Activated CD8-positive, alpha-beta memory T cell treated with anti-CD3 and anti-CD28 coated beads for 1 hour (primary cell): ENCODE measurements at places on chromosomes 2 and 18.

DNA sequence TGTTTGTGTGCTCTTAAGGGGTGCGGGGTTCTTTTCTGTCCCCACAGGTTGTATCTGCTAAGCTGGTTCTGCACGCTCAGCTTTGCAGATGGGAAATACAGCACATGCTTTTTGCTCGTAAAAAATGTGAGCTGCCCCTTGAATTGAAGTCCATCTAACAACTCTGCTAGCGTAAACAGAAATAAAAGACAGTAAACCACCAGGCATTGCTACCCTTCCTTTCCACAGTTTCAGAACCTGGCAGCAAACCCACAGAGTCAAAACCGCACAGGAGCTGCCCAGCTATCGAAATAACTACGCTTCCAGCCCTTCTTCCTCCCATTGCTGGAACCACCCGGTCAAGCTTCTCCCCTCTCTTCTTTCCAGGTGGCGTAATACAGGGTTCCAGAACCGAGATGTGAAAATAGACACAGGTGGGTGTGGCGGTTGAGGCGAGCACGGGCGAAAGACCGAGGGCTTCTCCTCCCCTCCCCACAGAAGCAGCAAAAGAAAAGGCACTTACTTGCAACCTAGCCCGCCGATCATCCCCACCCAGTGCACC lies 479 bp downstream of the SCN9A start:
- no peak for DNase-seq

DNA sequence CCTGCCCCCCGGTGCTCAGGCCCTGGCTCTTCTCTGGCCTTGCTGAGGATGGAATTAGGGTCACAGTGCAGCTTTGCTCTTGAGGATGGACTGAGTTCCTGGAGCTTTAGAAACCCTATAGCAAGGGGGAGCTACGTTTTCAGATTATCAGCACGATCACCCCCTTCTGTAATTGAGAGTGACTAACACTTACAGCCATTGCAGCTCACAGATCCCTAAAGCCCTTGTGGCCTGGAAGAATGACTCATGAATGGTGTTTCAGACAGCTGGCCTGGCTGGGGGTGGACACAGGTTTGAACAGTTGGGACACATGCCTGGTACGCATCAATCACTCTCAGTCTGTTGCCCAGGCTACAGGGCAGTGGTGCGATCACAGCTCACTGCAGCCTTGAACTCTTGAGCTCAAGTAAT lies 79.7 kb upstream of the IGFBP5 start:
- DNase-seq: no peak

DNA sequence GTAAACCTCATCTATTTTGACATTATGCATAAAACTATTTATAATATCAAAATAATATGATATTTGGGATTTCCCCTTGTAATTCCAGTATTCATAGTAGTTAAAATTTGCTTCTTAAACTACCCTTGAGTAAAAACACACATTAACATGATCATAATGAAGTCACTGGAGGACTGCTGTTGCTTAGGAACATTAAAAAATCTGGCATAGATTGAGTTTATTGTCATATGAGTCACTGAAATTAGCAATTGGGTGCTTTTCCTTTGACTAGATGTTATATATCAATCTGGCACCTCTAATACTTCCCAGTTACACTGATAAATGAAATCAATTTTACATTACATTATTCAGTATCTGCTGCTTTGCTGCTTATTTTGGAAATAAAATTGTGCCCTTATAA lies 57.0 kb upstream of the ZC3H15 start:
- DNase-seq: no peak

- DNase-seq: no peak
Observed at GRCh38 chr2:182904844-182905243, 38.4 kb upstream of the FRZB start.

DNA sequence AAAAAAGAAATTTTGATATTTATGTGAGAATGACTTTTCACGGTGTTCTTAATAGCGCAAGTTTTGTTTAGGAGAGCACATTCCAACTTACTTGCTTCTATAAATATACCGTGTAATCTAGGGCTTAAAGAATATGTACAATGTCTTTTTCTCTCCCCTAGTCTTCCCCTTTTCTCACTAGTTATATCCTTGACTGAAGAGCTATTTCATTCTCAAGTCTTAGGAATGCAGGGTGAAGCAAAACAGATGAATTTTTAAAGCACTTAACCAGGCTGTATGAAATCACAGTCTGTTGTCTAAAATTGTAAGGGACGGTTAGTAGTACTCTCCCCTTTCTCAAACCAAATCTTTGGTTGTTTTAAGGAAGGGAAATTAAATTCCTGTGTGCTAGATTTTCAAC lies 29.6 kb upstream of the SLC30A6 start:
- DNase-seq: no peak

- DNase-seq: no peak
Observed at GRCh38 chr2:46198164-46198883, 98.9 kb upstream of the EPAS1 start.

DNA sequence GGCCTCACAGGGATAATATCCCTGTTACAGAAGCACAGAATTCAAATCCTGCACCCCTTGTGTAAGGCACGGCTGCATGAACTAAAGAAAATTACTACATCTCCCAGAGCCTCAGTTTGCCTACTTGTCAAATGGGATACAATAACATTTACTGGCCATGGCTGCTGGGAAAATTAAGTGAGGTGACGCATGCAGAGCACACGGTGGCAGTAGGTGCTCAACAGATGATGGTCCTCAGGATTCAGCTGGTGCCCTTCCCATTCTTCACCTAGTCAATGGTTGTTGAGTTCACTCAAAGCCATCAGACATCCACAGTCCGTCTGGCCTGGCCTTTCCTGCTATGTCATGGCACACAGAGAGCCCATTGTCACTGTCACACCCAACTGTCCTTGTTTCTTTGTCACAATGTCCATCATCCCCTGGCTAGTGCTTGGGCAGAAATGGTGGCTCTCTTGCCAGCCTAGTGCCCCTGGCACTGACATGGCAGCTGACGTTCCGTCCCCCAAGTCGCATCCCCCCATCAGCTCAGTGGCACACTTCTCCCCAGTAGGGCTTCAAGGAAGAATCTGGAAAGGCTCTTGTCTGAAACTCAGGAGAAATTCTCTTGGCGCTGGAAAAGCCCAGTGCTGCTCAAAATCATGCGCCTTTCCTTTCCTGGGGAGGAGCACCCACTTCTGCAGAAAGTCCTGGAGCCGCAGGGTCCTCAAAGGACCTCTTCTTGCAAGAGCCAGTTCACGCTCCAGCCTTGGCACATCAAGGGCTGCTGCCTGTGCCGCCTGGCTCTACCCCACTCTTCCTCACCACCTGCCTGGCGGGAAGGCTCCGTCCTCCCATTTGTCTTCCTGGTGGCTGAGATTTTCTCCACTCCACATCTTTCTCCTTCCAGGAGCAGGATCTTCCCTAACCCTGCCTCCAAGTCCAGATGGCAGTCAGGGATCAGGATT lies 55.9 kb upstream of the SLC66A3 start:
- no peak for DNase-seq

DNA sequence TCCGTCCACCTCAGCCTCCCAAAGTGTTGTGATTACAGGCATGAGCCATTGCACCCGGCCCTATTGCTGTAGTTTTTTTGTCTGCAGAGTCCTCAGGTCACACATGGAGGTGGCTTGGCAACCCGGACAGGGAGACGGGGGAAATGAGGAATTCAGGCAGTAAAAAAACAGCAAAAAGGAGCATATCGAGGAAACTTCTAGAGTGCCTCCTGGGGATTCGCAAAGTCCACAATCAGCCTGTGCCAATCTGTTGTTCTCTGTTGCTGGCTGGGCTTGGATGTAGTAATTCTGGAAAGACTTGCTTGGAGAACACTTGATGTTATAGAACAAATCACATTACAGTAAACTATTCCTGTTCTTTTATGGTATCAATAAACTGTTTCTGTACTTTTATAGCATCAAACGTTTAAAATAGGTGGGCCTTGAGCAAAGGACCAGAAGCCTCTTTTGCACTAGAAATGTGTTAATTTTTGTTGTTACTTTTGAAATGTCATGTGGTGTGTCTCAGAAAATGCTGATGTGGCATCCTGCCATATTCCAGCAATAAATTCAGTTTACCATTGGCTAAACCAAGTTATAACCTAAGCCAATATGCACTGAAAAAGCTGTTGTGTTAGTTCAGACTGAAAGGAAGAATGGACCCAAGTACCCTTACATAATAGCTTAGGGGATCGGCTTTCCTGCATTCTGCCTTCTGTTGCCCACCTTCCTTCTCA lies 14.4 kb downstream of the ELAC1 start:
- no peak for DNase-seq

DNA sequence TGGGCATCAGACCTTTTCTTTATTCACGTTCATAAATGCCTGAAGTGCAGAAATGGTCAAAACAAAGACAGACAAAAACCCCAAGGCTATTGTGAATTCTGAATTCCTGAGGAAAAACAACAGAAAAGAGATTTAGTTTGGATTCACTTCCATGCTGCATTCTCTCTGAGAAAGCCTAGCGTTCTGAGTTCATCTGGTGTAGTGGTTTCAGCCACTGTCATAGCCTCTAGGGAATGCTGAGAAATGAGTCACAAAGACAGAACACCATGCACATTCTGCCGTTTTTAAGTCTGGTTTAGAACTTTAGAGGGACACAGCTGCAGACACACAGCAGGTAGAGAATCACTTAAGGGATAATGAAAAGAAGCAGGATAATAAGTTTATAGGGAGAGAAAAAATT lies 93.8 kb downstream of the LRP1B start:
- no peak for DNase-seq

GRCh38 chr2:237452861-237453260 lies 34.2 kb upstream of the MLPH start:
- no peak for DNase-seq

GRCh38 chr18:35371412-35372195 lies 5.5 kb downstream of the ZNF396 start:
- DNase-seq: no peak

- DNase-seq: no peak
Observed at GRCh38 chr2:100983684-100984310, 18.3 kb upstream of the RPL31 start.

GRCh38 chr18:32373505-32373904 lies 97.2 kb downstream of the GAREM1 start:
- DNase-seq: no peak

- DNase-seq: no peak
Observed at GRCh38 chr2:128867936-128868636, 549.4 kb upstream of the HS6ST1 start.

GRCh38 chr2:11753452-11753885 lies 7.0 kb downstream of the LPIN1 start:
- no peak for DNase-seq

GRCh38 chr2:24245986-24246776 lies 71.3 kb downstream of the FAM228A start:
- DNase-seq: no peak

GRCh38 chr2:132446444-132446843 lies 29.8 kb downstream of the GPR39 start:
- no peak for DNase-seq

- DNase-seq: no peak
Observed at GRCh38 chr2:182754231-182754630, 38.2 kb downstream of the DNAJC10 start.

DNA sequence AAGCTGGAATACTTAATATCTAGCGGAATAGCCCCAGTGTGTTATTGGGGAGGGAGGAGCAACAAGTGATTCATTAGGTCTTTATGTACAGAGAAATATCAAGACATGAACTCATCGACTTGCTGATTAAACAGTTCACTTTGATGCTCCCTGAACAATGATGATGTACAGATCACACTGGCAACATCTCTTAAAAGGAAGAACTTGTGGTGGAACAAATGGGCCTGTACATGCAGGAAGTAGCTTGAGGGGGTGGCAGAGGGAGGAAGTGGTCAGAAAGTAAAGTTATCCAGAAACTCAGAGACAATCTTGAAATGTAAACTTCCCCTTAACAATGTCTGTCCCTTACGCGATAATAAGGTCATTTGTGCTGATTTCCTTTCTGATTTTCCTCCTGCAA lies 90.5 kb downstream of the NXPH2 start:
- DNase-seq: no peak

DNA sequence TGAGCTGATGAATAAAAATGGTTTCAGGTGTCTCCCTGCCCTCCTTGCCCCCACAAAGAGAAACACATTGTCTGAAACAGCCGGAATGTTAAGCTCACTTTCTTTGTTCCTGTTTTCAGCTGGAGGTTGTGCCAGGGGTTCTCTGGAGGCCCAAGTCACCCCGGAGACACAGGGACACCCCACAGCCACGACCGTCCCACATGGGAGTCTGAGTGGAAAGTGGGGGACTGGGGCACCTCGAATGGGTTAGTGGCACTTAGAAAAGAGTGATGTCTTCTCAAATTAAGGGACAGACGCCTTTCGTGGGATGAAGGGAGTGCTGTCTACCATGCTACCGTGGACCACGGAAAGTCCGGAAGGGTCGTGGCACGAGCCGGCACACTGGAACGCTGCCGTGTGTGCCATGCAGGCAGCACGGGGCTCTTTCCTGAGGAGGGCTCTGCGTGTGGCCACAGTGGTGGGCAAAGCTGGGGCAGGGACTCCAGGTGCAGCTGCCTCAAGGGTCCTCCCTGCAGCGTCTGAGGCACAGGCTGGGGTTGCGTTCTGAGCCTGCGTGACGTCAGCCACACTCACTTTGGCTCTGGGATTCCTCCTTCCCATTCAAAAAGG lies 39.4 kb upstream of the CTDP1 start:
- no peak for DNase-seq

- no peak for DNase-seq
Observed at GRCh38 chr2:141565597-141565996, 565.2 kb downstream of the LRP1B start.

- DNase-seq: no peak
Observed at GRCh38 chr2:241988146-241988545, 118.6 kb downstream of the RTP5 start.

DNA sequence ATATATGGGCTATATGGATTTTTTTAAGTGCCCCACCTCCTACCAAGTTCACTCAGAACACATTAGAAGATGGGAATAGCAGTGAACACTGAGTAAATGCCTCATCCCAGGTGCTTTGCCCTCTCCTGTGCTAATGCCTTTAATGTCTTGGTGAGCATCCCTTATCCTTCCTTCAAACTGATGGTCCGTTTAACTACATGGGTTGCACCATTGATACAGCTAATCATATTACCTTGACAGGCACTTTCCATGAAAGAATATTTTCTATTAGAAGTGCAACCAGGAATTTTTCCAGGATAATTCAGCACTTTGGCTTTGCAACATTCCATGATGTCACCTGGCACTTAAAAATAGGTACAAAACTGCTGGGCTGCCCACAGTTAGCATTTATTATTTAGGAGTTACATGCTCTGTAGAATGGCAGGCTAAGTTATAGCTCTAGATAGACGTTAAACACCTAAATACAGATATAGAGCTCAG lies 74.0 kb downstream of the WDPCP start:
- DNase-seq: no peak

DNA sequence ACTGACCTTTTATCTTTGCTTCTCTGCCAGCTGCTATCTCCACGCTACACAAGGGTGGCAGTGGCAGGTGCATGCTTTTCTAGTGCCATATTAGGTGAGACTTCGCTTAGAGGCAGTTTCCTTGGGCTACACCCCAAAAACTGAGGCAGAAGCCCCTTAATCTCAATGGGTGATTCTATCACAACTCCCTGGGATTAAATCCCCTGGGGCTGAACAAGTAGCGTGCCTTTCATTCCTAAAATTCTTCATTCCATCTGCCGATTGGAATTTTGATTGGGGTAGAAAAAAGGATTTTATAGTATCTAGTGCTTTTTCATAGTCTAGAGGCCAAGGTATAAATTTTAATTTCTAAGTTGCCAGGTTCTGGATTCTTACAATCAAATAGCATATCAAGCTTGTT lies 1040.5 kb upstream of the ACVR2A start:
- no peak for DNase-seq

GRCh38 chr2:72003796-72004195 lies 143.9 kb downstream of the CYP26B1 start:
- DNase-seq: no peak
